ENCODE measurements at places on chromosomes 2 and 18.

- DNase-seq, result no peak
Measured at GRCh38 chr2:47179388-47179787, 24.3 kb upstream of the STPG4 start.

DNA sequence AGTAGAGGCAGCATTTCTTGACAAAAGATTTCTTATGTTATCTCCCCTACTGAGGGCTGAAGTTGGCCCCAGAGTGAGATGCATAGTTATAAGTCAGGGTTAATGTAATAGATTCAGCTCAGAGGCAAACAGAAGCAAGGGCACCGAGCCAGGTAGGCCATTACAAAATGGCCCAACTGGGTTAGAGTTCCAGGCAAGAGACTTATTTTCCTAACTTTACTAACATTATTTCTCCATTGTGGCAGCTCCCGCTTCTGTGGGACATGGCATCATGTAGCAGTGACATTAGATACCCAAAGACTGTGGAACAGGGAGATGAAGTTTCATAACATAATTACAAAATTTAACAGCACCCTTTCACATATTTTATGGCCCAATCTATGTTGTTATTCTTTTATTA is 27.1 kb downstream of the TSPYL6 start:
- DNase-seq, result no peak

DNA sequence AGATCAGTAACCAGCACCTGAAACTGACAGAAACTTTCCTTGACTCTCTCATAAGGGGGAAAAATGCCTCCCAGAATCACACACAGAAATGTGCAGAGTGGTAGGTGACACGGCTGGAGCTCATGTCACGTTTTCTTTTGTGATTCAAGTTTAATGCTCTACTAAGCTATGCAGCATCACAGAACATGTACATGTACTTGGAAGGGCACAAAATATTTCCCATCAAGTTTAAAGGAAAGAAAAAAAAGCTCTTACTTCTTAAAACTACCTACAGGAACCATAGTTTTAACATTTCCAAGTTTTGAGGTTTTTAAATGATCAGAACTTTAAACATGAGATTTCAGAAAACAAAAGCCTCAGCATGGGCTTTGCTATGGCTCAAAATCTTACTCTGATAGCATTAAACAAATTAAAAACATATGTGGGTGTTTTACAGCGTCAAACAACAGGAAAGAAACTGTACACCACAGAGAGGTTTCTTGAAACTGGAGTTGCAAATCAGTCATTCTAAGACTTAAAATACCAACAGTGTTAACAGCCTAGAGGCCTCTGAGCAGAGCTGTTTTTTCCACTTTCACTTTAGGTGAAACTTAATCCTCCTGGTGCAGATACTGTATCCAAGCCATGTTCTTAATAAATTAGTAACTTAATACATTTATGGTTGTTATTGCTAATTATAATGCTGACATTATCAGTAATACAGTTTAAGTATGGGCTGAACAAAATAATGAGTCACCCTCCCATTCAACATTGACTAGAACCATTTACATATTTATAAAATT is 30.1 kb downstream of the MBP start:
- no peak for DNase-seq

DNA sequence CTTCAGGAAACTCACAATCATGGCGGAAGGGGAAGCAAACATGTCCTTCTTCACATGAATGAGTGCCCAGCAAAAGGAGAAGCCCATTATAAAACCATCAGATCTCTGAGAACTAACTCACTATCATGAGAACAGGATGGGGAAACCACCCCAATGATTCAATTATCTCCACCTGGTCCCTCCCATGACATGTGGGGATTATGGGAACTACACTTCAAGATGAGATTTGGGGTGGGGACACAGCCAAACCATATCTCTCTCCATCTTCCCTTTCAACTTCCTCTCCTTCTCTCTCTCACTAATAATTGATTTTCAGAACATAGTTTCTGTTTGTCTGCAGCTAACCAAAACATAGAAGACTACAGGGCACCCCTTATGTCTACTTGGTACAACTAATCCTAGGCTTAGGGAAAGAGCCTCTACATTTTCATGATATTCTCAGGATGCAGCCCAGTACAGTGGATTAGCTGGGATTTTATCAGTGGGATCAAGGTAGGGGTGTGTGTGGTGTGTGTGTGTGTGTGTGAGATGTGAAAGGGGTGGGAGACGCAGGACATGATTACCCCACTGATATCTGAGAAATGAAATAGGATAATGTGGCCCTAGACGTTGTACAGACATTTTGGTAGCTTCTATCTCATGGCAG is 2.8 kb upstream of the ATF2 start:
- no peak for DNase-seq

GRCh38 chr2:9201185-9201891 is 5.3 kb upstream of the ASAP2 start:
- DNase-seq, result no peak

Measured in activated CD4-positive, alpha-beta T cell treated with anti-CD3 and anti-CD28 coated beads, Interleukin-2, amount 50 U/mL, for 48 hours (primary cell).